LHCN-M2 (cell line): ENCODE measurements at places on chromosomes 7 and 10. TPM values are rescaled to one million over a fixed set of nuclear protein-coding genes. Genes with fewer than 3 reads are reported as not detected.

GRCh38 chr7:71706597-71706975, 574.6 kb downstream of the GALNT17 start:
- DNase-seq, result no peak

- no peak for DNase-seq
These were observed 1.6 kb upstream of the SGPL1 start for GRCh38 chr10:70814126-70814525.

DNA sequence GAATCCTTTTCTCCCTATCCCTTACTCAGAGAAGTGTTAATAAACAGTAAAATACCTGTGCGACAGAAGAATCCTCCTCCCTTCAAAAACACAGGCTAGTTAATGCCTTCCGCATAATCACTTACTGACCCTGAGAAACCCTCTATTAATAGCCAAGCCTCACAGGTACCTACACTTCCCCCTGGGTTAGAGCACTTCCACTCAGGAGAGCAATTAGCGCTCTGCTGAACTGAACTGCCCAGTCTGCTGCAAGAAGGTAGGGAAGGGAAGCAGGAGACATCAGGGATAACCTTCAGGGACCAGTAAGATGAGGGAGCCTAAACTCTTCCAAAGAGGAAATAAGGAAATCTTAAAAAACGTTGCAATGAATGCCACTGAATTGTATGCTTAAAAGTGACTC, 39.6 kb downstream of the KIAA1549 start:
- DNase-seq, result no peak

DNA sequence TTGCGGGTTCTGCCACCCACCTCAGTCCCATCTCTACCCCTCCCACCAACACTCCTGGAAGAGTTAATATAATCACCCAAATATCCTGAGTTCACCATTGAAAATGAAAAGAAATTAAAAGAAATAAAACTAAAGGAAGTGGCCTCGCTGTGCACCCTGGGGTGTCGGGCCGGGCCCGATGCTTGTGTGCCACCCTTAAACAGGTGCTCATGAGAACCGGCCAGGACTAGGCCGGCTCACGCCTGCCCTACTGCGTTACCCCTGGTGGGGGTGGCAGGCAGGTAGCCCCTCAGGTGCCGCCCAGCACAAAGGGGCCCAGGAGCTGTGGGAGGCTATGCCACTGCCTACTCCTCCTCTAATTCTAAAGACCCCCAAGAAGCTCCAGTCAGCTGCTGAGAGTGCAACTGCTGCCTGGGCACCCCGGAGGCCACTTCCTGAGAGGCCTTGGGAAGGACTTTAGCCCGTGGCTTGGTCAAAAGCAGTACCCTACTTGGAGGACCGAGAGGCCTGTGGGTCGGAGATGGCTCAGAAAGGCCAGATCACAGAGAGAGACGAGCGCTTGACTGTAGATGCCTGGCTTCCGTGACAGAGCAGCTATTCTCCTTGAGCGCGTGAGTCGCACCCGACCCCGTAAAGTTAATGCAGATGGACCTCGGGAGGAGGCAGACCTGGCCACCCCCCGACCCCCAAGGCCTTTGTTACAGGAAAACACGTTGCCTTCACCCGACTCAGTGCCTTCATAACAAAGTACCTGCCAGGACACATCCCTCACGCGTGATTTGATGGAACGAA, 51.0 kb upstream of the PPP2R2D start:
- DNase-seq, result no peak

- no peak for DNase-seq
These were observed 33.2 kb downstream of the TBATA start for GRCh38 chr10:70751991-70752390.

DNA sequence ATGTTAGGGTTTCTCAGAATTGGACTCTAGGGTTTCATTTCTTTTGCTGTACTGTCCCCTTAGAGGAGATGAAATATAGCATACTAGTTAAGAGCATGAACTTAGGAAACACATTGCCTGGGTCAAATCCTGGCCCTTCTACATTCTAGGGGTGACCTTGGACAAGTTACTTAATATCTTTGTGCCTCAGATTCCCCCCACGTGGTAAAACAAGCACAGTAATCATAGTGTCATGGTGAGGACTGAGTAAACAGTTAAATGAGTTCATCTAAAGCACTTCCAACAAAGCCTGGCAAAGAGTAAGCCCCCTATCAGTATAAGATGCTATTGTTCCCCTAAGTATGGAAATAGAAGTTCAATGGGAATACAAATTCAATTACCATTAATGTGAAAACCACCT, 5.1 kb downstream of the DPY19L1 start:
- DNase-seq, result no peak

The IL15RA gene
- total RNA-seq, result 0.17 TPM in 1 of 2 replicates, not detected in the other

The GPR158 gene
- total RNA-seq, result 1.7 and 2.1 TPM in 2 replicates

The HABP2 gene
- not detected in 2 replicates for total RNA-seq

The ACSL5 gene
- total RNA-seq, result 0.29 and 0.71 TPM in 2 replicates

The ENTPD7 gene
- 7.4 and 8.0 TPM in 2 replicates for total RNA-seq

The ELN gene
- total RNA-seq, result 2.1 and 3.3 TPM in 2 replicates

The HTR5A gene
- not detected in 2 replicates for total RNA-seq

The NUDT5 gene
- 82.7 and 87.1 TPM in 2 replicates for total RNA-seq

The DNAH11 gene
- under 0.01 and 0.11 TPM in 2 replicates for total RNA-seq
